ENCODE measurements at places on chromosomes 4 and X. TPM values are rescaled to one million over a fixed set of nuclear protein-coding genes. Genes with fewer than 3 reads are reported as not detected.

The ATP8A1 gene
- total RNA-seq, result 0.19 TPM

The ZNF280C gene
- 1.7 TPM for total RNA-seq

The CXCL10 gene
- under 0.01 TPM for total RNA-seq

The AMBN gene
- not detected for total RNA-seq

The IL3RA gene
- 0.19 TPM for total RNA-seq

The SLITRK2 gene
- total RNA-seq, result not detected

The NHS gene
- 2.3 TPM for total RNA-seq

The RNF150 gene
- 0.38 TPM for total RNA-seq

The UGT2B10 gene
- total RNA-seq, result not detected

The RAB33A gene
- 15.2 TPM for total RNA-seq

The STPG2 gene
- 0.56 TPM for total RNA-seq

The OTUD4 gene
- 26.6 TPM for total RNA-seq

The OTC gene
- total RNA-seq, result not detected

The ZXDB gene
- 9.6 TPM for total RNA-seq

The RTL3 gene
- 0.19 TPM for total RNA-seq

The PABPC4L gene
- total RNA-seq, result 0.38 TPM

The HOPX gene
- 0.19 TPM for total RNA-seq

The SLC26A1 gene
- total RNA-seq, result under 0.01 TPM

The IBSP gene
- total RNA-seq, result 0.19 TPM

The NLRP2B gene
- not detected for total RNA-seq

The KIAA0232 gene
- total RNA-seq, result 17.8 TPM

The OPRPN gene
- not detected for total RNA-seq

The ZMAT1 gene
- total RNA-seq, result 2.0 TPM

The EREG gene
- total RNA-seq, result 6.1 TPM

The DUSP21 gene
- total RNA-seq, result not detected

The COX7B2 gene
- total RNA-seq, result not detected

The SLC49A3 gene
- 5.1 TPM for total RNA-seq

The SLC4A4 gene
- 21.1 TPM for total RNA-seq

The AFP gene
- 0.38 TPM for total RNA-seq

The SLC39A8 gene
- total RNA-seq, result 22.0 TPM

The TLR3 gene
- total RNA-seq, result 3.6 TPM

The USP26 gene
- total RNA-seq, result not detected

The SLC2A9 gene
- 2.1 TPM for total RNA-seq

The TLR10 gene
- total RNA-seq, result not detected

The DTHD1 gene
- total RNA-seq, result not detected
